ENCODE measurements at places on chromosomes 16 and 17. TPM values are rescaled to one million over a fixed set of nuclear protein-coding genes. Genes with fewer than 3 reads are reported as not detected.

Gene DHRS7C
- polyA plus RNA-seq: not detected

Gene HS3ST4
- 0.88 TPM for polyA plus RNA-seq

Gene CCR7
- 0.20 TPM for polyA plus RNA-seq

Gene MPP2
- 6.4 TPM for polyA plus RNA-seq

Gene PDE6G
- 11.0 TPM for polyA plus RNA-seq

Gene GNAO1
- 5.7 TPM for polyA plus RNA-seq

Gene KRT28
- not detected for polyA plus RNA-seq

DNA sequence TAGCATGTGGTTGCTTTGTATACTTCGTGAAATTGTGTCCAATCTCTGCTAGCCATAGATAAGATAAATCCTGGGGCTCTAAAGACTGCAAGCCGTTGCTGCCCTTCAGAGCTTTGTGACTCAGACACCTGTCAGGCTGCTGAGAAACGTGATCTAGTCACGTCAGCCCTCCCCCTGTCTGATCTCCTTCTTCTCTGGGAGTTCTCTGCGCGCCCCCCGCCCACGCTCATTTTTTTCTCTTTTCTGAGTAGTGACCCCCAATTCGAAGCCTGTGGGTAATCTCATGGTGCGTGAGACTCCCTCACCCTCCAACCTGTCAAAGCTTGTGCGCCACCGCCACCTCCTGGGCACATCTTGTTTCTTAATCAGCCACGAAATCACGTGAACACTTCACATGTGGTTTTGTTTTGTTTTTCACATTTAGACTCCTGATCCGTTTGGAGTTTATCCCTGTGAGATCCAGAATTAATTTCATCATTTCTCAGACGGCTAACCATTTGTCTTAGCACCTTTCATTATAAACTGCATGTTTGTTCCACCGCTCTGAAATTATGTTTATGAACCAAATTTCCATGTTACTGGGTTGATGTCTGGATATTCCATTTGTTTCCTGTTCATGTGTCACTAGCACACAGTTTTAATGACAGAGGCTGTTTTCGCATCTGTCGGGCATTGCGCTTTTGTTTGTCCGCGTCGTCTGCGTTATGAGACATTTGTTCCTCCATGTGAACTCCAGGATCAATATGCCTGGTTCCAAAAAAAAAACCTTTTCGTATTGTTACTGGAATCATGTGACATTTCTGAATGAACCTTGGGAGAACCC, 977 bp upstream of the ZNF778 start:
- peak; percentile 79 for DNase-seq

- DNase-seq: no peak
These were observed 20.8 kb downstream of the ZNHIT3 start for GRCh38 chr17:36507266-36507665.

GRCh38 chr17:8954339-8954738, 11.2 kb downstream of the PIK3R5 start:
- DNase-seq: no peak

GRCh38 chr16:11672206-11673090, 4.2 kb downstream of the SNN start:
- no peak for DNase-seq

DNA sequence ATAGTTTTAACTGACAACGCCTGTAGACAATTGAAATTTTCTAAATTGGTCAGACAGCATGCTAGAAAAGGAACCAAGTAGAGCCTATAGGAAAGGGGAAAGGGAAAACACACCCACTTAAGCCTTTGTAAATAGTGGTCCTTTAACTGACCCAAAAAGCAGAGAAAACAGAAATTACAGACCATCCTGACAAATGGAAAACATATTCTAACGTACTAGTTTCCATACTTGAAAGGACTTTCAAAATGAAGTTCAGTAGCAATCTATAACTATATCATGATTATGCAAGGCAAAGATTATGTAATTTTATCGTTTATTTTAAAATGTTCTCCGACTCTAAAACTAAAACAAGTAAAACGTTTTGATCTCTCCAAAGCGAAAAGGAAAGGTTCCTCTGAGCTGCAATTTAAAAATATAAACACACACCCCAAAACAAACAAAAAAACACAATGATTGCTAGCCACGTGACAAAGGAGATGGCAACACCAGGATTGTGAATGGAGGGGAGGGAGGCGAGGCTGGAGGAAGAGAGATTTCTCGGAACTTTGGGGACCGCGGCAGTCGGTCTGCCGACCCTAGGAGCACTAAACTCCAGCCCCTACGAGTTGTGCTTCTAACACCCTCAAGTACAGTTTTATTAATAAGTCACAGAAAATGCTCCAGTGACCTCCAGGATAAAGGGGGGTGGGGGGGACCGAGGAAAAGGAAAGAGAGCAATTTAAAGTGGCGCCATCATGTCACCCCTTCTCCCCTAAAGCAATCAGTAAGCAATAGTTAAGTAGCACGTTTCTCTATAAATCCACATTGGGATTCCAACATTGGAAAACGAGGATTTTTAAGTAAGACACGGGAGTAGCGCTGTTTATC, 1.7 kb downstream of the KANSL1 start:
- peak; percentile 34 for DNase-seq

DNA sequence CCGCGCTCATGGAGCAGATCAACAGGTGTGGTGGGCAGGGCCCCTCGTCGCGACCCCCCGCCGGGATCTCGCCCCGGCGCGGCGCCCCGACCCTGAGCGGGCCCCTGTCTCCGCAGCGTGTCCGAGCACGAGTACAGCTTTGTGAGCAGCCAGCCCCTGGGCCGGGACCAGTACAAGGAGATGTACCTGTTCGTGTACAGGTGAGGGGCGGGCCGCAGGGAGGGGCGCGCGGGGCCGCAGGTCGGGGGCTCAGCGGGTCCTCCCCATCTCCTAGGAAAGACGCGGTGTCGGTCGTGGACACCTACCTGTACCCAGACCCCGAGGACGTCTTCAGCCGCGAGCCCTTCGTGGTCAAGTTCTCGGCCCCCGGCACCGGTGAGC, 848 bp downstream of the DNASE1L2 start:
- no peak for DNase-seq

DNA sequence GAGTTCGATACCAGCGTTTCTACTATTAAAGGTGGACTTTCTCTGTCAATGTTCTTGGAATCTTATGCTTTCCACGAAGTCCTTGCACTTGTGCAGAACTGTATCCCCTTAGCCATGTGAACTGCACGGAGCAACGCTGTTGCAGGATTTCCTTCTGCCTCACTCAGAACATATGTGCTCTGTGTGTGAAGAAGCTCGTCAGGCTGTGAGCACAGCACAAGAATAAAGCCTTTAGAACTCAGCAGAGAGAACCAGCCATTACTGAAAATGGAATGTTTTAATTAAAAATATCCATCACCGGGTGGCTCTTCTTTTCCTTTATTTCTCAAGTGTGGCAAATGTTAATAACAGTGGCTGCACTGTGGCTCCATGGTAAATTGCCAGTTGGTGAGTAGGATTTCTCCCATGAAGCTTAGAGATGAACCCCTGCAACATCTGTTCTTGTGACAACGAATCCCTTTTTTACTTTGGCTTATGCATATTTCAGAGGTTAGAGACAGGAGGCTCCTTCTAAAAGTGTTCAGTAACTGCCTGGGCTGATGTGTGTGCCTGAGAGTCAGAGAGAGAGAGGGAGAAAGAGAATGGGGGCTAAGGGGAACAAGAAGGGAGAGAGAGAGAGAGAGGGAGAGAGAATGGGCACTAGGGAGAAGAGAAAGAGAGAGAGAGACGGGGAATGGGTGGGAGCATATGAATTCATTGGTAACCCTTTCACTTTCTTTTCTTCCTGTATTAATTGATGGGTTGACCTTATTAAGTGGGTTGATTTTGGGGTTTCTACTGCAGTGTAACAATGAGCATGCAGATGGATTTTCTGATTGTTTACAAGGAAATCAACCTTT, 50.0 kb downstream of the RPTOR start:
- DNase-seq: no peak

- no peak for DNase-seq
These were observed at the start of gene KRTAP16-1 for GRCh38 chr17:41308918-41309359. Gene KRTAP16-1, minus strand, starts transcription at chr17:41309309. Its CDS starts 56 bp downstream, at chr17:41309253.

DNA sequence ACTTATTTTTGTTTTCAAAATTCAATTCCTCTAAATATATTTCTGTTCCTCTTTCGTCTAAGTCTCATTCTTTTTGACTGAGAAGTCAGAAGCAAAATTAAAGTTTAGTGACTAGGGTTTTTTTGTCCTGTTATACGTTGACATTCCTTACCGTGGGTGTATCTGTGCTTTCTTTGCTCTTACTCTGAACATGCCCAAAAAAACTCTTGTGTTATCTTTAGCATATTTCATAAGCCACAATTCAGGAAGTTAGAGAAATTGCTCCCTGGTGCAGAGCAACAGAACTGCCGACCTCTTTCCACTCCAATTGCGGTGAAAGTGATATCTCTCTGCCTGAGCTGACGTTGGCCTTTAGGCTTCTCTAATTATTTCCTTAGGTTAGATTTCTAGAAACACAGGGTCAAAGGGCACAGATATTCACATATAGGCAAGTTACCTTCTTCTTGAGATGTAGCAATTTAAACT, 65.7 kb downstream of the CENPV start:
- DNase-seq: no peak

- no peak for DNase-seq
These were observed 1.4 kb upstream of the CNGB1 start for GRCh38 chr16:57972306-57972705.

DNA sequence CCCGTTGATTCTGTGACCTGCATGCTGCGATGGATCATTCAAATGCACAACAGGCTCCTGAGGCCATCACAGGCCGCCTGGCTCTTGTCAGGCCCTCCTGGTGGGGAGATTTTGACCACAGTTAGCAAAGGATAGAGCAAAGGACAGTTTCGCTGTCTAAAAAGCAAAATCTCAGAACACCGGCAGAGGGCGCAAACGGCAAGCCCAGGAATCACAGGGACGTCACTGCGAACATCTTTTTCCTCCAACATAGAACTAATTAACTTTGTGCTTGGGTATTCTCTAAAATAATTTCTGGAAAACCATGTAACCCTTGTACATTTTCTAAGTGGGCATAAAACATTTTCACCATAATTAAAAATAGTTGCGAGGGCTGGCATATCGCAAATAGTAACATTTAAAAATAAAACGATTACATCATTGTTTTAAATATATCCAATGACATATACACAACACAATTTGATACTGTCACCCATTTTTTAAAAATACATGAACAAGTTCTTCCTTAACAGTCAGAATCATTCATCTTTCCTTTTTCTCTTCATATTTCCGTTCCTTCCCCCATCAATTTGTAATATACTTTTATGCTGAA, 19.7 kb upstream of the SLC47A1 start:
- peak; percentile 76 for DNase-seq

- no peak for DNase-seq
These were observed 17.1 kb downstream of the ANKFY1 start for GRCh38 chr17:4246674-4247073.

DNA sequence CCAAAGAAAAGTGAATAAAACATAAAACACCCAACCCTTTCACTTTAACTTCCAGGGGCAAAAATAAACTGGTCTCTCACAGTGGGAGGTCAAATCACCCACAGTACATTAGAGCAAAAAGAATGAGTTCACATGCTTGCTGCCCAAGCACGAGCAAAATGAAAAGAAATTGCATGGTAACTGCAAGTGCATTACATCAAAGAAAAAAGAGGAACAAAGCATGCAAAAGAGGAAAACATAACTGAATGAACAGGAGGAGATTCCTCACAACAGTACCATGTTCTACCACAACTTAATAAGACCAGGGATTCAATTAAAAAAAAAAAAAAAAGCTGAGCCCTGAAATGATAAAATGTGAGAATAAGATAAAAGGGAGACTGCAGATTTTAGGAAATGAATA, 12.3 kb downstream of the DNAH2 start:
- DNase-seq: no peak

- no peak for DNase-seq
These were observed 123.6 kb upstream of the MED13 start for GRCh38 chr17:62188713-62189112.

DNA sequence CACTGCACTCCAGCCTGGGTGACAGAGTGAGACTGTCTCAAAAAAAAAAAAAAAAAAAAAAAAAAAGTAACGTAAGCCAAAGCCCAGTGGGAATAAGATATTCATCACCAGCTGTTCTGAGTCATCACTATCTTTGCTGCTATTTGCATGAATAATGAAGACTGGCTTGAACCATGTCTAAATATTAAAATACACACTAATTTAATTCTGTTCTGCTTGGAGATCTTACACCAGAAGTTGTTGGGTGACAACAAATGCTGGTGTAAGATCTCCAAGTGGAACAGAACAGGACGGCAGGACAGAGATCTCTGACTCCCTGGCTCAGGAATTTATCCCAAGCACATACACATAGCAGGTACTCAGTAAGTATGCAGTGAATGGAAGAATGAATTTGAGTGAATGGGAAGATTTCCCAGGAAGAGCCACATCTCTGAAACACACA, 19.6 kb downstream of the DNAH17 start:
- DNase-seq: no peak

DNA sequence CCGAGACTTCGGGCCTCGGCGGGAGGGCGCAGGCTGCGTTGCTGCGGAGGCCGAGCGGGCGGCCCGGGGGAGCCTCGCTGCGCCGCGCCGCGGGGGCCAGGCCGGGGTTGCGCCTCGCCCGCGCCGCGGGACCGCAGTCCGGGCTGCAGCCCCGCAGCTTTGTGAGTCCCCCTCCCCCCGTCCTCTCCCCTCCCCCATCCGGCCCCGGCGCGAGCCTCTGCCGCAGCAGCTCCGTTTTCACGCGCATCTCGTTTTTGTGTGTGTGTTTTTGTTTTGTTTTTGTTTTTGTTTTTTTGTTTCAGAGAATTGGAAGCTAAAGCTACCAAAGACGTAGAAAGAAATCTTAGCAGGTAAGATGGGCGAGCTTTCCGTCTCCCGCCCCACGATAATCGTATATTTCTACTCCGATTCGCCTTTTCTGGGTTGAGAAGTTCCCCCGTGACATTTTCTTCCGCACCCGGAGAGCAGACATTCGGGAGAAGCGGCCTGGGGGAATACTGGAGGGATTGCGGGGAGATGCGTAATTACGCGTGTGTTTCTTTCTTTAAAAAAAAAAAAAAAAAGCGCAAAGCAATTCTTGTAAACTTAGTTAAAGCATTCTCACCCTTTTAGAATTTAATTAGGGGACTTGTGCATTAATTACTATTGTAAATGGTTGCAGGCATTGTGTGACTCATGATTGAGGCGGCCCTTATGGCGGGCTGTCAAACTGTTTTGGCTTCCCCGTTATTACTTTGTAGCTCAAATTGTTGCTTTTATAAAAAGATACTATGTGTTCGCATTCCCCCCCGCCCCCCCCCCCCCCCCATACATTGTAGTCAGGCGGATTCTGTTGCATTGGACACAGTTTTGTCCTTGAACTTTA, 732 bp downstream of the TNRC6A start:
- no peak for DNase-seq

Measured in left kidney (tissue), 8 donors.